Muscle of leg (tissue), 16 donors: ENCODE measurements at places on chromosomes 2 and 18.
A peak's percentile ranks its signal among the peaks of the same experiment; 100 is the strongest.

DNA sequence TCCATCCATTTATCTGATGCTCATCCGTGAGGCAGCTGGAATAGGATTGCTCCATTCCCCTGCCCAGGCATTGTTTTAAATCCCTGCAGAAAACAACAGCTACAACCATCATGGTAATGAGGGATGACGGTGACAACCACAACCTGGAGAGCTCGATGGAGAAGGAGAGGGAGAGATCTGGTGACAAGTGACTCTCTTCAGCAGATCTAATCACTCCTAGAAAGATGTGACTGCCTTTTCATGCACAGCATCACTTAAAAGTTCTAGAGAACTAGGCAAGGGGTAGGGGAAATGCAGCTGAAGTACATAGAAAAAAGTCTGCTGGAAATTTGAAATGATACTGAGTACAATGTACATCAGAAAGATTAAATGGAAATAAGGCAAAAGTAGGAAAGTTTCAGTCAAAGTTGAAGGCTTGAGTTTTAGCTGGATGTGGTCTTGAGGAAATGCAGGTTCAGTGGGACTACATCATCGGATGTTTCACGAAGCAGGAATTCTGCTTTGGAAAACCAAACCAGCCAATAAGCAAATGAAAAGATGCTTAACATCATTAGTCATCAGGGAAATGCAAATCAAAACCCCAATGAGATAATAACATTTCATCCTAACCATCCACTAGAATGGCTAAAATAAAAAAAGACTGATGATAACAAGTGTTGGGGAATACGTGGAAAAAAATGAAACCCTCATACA is 6.8 kb upstream of the ARHGAP25 start:
- no peak for DNase-seq

DNA sequence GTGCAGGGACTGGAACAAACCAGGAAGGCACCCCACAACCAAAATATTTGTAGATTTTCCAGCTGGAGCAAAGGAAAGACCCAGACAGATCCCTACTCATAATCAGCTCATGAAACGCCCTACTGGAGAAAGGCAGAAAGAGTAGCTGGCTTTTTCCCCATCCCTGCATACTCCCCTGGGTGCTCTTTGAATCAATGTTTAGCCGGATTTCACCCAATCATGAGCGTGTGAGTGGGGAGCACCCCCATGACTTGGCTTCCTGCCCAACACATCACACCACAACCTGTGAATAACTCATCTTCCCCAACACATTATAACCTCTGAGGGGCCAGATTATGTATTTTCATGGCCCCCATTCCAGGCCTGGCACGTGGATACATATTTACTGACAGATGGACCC is 35.1 kb upstream of the SLC14A1 start:
- no peak for DNase-seq

GRCh38 chr18:48669180-48669675 is 130.4 kb downstream of the CTIF start:
- DNase-seq, result no peak

DNA sequence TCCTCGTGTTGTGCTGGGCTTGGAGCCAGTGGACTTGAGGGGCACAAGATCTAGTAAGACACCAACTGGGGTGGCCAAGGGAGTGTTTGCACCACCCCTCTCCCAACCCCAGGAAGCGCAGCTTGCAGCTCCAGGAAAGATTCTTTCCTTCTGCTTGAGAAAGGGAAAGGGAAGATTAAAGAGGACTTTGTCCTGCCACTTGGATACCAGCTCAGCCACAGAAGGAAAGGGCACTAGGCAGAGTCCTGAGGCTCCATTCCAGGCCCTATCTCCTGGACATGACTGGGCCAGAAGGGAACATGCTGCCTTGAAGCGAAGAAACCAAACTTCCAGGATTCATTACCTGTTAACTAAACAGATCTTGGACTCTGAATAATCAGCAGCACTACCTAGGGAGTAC is 44.9 kb upstream of the UGP2 start:
- no peak for DNase-seq

- DNase-seq, result peak; percentile 59
Measured at GRCh38 chr2:85584354-85584856, at the start of gene VAMP5. Gene VAMP5, plus strand, starts transcription at chr2:85584431. Its CDS starts 60 bp downstream, at chr2:85584491.

DNA sequence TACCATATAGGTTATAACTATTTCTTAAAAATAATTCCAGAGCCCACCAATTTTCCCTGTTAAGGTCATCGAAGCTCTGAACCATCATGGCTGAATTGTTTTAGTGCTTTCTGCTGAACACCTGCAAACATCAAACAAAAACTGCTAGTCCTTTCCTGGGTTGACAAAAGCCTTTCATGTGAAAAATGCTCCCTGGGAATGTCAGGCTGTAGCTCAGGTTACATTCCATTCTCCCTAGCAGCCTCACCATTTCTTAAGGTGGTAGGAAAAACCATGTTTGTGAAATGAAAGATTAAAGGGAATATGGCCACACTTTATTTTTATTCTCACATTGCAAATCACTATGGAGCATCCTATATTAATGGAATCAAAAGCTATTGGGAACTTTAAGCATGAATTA is 5.7 kb downstream of the TCF4 start:
- DNase-seq, result no peak

GRCh38 chr2:53901192-53901591 is 41.4 kb upstream of the GPR75 start:
- DNase-seq, result peak; percentile 46

GRCh38 chr2:102438111-102438510 is 15.2 kb downstream of the IL18RAP start:
- no peak for DNase-seq

- DNase-seq, result peak; percentile 56
Measured at GRCh38 chr18:45015788-45016128, 335.1 kb downstream of the SETBP1 start.

DNA sequence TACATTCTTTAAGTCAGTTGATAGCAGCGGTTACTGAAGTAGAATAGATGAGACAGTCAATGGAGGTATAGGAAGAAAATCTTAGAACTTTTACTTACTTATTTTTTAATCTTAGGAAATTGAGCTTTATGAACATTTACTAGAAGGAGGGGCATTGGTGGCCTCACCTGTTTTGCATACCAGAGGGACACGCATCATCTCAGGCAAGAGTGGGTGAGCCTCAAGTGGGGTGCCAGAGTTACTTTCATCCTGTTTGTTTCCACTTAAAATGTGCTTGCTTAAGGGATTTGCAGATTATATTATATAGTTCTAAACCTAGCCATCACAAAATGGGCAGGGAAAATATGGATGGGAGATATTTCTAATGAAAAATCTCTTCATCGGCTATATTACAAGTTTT is 61.6 kb downstream of the WDR7 start:
- DNase-seq, result no peak

- no peak for DNase-seq
Measured at GRCh38 chr18:49971462-49971861, 158.1 kb upstream of the ACAA2 start.

- no peak for DNase-seq
Measured at GRCh38 chr2:39664232-39664887, 1.4 kb upstream of the TMEM178A start.

DNA sequence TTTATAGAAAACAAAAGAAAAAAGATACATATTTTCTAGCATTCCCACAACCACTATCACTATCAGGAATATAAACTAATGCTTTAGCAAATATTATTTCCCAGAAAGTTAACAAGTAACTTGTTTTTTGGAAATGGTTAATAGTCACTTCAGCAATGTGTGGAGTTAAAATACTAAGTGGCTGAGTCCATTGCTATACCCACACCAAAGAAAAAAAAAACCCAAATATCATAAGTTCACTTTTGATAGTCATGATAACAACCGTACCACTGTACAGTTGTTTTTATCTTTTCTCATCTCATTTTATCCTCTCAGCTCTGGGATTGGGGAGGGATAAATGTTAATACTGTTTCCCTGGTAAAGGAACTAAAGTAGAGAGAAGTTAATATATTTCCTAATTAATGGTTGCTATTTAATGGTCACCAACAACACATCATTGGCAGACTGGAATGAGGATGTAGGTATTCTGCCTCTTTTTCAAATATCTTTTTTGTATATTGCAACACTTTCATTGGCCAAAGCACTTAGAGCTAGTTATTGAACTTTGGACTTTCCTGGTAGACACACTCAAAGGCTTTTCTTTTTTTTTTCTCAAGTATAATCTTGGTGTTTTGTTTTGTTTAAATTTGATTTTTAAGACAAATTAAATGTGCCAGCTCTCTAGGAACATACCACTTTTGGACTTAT is 18.4 kb upstream of the KANSL1L start:
- no peak for DNase-seq

DNA sequence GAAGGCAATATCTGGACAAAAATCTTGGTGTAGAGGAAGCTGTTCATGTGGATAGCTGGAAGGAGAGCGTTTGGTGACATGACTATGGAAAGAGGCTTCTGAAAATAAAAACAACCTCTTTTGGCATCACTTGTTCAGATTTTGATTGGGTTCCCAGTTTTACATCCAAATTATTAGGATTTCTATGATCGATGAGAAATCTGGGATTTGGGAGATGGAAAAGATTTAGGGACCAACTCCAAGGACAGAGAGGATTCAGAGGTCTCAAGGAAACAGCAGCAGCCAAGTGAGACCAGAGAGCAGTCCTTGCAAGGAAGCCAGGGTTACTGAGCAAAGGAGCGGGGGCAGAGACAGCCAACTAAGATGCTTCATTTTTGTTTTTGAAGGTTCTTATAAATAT is 441.7 kb downstream of the TRIB2 start:
- peak; percentile 52 for DNase-seq

DNA sequence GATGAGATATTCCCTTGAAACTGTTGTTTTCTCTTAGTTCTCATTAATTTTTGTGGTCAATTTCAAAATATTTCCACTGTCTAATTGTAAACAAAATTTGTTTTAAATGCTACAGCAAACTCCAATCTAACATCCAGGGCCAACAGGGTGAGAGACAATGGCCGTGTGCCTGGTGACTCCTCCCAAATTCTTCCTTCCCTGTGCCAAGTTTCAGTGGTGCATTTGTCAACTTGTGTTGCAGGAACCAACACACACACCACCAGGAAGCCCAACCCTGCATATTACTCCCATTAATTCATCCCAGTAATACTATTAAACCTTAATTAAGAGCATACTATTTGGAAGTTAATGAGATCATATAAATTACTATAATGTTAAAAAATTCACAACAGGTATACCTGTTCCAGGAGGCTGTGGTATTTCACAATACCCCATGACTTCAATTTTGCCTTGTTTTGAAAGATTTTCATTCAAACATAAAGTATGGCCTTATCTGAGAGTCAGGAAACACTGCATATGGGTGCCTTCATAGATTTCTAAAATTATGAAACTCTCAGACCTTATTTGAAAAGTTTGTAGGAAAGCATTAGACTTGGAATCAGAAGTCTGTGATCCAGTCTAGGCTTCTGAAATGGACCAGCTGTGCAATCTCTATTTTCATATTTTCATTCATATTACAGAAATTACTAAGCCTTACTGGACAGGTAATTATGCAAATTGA is 1.1 kb downstream of the SERPINB2 start:
- no peak for DNase-seq

GRCh38 chr2:29191817-29192216 is 76.6 kb downstream of the CLIP4 start:
- DNase-seq, result no peak

GRCh38 chr2:109321570-109321969 is 192.6 kb downstream of the SH3RF3 start:
- no peak for DNase-seq

DNA sequence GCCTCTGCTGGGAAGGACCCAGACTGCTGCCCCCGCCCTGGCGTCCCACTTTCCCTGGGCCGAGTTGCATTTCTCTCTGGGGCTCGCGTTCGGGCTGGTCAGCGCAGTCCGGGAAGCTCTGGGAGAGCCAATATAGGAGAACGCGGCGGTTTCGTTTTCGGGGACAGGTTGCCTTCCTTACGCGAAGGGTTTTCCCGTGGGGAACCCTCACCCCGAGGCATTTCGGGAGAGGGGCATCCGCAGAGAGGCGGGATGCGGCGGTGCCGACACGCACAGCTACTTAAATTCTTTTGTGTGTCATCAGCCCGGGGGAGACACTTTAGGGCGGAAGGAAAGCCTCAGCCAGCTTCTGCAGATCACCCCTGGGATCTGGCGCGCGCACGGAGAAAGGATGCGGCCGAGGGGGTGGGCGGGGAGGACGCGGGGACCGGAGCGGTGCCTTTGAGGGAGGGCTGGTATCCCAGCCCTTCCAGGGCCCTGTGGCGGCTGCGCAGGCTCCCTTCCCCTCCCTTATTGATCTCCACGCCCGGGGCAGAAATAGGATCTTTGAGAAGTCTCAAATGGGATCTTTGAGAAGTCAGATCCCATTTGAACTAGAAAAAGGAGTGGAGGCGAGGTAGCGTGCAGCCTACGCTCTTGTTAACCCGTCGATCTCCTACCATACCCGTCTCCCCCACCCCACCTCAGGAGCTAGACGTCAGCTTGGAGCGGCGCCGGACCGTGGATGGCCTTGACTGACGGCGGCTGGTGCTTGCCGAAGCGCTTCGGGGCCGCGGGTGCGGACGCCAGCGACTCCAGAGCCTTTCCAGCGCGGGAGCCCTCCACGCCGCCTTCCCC is 1.2 kb downstream of the GATA6 start:
- DNase-seq, result peak; percentile 62

GRCh38 chr2:174246944-174247381 is 1.4 kb downstream of the OLA1 start:
- no peak for DNase-seq

DNA sequence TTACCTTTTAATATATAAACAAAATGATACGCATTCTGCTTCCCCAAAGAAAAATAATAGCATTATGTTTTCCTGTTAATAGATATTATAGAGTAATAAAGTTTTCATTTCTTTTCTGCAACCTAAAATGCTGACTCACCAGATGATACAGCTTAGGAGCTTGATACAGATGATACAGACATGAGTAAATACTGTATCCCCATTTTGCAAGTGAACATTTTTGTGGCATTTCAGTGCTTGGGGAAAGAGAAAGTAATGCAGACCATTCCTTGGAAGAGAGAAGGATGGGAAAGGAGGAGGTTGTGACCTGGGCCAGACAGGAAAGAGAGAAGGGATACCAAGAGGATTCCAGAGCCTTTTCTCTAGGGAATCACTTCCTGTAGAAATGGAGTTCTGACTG is 97.5 kb upstream of the FSHR start:
- no peak for DNase-seq

DNA sequence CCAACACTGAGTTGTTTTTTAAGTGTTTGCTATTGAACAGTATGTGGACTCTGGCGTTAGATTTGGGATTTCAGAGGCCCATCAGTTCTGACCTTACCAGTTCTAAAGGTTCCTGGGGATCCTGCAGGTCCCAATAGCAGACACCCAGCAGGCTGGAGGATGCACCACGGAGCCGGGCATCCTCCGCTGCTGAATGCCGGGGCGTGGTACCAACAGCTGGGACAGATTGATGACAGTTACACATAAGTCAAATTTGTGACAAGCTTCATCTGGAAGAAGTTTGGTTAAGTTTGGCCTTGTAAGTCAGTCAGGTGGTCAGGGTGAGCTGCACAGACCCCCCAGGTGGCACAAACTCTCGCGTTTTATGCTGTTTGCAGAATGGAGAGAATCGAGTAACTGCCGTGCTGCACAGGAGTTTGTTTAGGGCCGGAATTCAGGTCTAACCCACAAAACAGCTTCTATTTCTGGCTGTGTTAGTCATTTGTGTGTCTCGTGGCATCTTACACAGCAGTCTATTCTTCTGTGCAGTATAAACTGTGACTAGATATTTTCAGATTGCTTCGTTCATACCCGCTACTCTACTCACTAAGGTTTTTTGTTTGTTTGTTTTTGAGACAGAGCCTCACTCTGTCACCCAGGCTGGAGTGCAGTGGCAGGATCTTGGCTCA is 19.2 kb downstream of the CTDP1 start:
- DNase-seq, result no peak
